ENCODE measurements at places on chromosomes 3 and 15.
A peak's percentile ranks its signal among the peaks of the same experiment; 100 is the strongest.

GRCh38 chr3:157317895-157318294 is 118.8 kb upstream of the PTX3 start:
- no peak for DNase-seq

- no peak for DNase-seq
Observed at GRCh38 chr3:3806092-3806491, 6.9 kb downstream of the LRRN1 start.

DNA sequence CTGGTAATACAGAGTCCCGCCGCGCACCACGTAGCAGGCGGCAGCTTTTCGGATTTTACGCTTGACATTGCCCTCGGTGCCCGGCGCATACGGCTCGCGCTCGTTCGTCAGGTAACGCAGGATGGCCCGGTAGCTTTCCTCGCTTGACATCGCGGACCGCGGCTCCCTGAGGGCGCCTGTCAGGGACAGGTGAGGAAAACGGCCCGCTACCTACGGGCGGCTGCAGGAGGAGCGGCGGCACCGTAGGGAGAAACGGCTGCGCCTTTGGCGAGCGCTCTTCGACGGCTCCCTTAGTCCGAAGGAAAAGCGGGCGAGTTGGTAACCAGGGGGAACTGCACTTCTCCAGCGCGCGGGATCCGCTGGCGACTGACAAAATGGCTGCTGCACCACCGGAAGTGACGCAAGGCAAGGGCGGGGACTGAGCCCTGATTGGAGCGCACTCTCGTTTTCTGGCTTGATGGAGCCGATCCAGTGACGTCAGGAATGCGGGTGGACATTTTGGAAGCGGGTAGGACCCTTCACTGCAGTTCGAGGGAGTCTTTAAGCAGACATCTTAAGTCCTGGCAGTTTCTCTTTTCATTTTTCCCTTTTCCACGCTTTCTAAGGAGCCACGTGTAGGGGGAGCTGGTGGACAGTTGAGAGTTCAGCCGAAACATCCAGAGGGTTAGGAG is at the start of gene ZBTB11:
TSS of gene ZBTB11 (minus strand) at position 368 of the 671 bp plus-strand sequence. CDS start at position 150, 218 bp downstream.
- peak; percentile 100 for DNase-seq

DNA sequence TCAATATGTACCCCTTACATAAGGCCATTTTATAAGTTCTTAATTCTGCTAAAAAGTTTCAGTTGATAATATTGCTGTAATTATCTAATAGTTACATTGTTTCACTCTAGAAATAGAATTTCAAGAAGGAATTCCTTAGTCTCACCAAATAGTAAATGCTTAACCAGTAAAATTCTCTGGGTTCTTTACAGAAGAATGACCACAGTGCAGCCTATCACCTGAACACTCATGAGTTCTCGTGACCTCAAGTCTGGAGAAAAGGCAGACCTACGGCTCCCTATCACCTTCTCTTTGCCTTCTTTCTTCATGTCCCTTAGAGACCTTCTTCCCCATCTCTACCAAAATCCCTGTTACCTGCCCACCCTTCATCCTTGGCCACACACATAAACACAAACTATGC is 30.9 kb downstream of the CCDC191 start:
- no peak for DNase-seq

DNA sequence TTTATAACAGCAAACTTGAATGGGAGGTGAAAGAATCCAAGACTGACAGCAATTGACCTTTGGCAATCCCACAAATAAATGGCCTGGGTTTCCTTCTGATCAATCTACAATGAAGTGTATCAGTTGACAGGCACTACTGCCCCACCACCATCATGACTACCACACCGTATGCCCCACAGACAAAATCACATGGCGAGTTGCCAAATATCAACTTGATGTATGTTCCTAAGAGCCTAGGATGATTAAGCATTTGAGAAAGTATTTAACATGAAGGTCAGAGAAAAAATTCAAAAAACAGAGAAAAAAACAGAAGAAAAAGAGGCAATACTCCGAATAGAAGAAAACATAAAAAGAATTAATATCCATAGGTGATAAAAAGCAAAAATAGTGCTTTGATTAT is 215.9 kb upstream of the STAC start:
- no peak for DNase-seq
